HT-29 (cell line): ENCODE measurements at places on chromosomes 13 and 19. TPM values are rescaled to one million over a fixed set of nuclear protein-coding genes. Genes with fewer than 3 reads are reported as not detected.

PDE4C gene
- total RNA-seq: 3.4 TPM in 1 of 2 replicates, not detected in the other

DNA sequence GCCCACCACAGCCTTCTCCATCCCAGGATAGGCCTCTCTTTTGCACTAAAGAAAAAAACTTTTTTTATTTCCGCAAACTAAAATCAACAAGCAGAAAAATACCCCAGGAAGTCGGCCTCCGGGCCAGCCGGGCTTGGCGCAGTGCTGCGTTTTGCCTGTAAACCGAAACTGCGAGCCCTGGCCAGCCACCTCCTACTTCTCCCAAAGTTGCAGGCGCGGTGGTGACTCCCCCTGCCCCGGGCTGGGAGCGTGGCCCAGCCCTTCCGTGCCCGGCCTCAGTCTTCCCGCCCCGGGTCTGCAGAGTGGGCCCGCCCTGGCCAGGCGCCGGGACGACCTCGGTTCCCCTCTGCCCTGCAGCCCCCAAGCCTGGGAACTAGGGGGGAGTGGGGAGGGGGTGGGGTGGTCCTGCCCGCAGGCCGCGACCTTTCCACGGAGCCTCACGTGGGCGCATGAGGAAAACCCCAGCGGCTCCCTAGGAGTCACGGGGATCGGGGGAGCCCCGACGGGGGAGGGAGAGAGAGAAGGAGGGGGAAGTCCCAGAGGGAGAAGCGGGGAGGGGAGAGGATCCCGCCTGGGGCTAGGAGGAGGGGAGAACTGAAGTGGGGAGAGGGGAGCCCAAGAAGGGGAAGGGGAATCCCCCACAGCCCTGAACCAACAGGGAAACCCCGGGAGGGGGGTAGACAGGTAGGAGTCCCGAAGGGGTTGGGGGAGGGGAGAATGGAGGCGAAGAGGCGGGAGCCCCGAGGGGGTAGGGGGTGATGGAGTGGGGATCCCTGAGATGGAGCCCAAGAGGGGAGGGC is 3.0 kb downstream of the GADD45B start:
- no peak for DNase-seq

NCR1 gene
- total RNA-seq: not detected in 2 replicates

GYS1 gene
- total RNA-seq: 67.1 and 71.5 TPM in 2 replicates

GRCh38 chr19:6063576-6064335 is 46.5 kb downstream of the RFX2 start:
- no peak for DNase-seq

GRCh38 chr13:43195551-43195950 is 172.2 kb downstream of the DNAJC15 start:
- peak; percentile 23 for DNase-seq

GRCh38 chr19:48819366-48819816 is 8.6 kb upstream of the BCAT2 start:
- no peak for DNase-seq

GRCh38 chr13:108959234-108959633 is 329.8 kb downstream of the MYO16 start:
- no peak for DNase-seq
